ENCODE measurements at places on chromosomes 12 and 14.

GRCh38 chr14:90274019-90274418 lies 17.7 kb downstream of the PSMC1 start:
- no peak for DNase-seq

- no peak for DNase-seq
Observed at GRCh38 chr12:123051556-123051955, 71.1 kb downstream of the ARL6IP4 start.

DNA sequence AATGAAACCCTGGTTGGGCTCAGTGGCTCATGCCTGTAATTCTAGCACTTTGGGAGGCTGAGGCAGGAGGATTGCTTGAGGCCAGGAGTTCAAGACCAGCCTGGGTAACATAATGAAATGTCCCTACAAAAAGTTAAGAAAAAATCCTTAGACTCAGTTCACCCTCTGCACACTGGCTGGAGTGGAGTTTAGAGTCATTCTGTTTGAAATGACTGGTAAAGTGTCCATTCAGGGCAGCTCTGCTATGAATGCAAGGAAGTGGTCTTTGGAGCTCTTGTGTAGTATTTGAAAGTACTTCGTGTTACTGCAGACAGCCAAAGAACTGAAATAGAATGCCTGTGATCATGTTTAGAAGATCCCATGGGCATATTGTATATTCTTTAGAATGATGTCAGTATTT lies 466.5 kb downstream of the PCNX1 start:
- DNase-seq: no peak

DNA sequence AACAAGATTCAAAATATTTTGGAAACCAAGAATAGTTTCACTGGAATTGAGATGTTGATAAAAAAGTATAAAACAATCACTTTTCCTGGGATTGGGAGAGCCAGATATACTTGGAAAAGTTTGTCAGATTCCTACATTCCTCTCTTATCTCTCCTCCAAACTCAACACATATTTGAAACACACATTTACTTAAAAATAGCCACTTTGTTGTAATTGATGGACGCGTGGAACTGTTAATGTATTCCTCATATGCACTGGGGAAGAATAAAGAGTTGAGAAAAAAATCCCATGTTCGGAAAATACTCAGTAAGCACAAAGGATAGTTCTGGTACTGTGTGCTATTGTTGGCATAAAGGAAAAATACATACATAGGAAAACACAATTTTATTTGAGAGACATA lies 195.6 kb upstream of the FLRT2 start:
- DNase-seq: no peak

DNA sequence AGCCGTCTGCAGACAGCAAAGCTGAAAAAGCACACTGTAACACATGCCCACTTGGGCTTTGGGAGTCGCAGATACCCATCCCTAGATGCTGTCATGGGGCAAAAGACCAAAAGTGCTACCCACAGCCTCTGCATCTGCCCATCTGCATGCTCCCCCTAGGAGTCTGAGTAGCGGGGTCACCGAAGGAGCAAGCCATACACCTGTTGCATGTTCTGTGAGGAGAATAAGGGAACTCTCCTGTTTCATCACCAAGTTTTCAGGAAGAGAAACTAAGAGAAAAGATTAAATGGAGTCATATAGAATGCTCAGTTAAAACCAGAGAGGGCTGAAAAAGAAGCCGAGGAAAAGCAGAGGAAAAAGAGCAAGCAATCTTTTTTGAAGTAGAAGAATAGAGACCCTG lies 13.7 kb upstream of the ST8SIA1 start:
- DNase-seq: no peak

DNA sequence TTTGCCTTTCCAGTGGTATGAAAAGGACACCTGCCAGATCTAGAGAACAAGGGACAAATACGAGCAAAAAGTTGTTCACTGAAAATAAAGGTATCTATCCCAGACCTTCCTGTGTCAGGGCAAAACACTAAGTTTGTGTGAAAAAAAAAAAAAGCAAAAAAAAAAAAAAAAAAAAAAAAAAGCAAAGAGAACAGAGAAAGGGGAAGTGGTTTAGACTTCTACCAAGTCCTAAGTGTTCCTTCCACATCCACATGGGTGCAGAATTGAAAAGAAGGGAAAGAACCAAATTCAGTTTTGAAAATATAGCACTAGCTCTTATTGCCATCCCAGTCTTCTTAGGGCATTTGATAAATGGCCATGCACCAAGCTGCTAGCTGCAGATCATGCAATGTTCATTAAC lies 41.7 kb downstream of the ZCRB1 start:
- no peak for DNase-seq

Data from stimulated activated CD8-positive, alpha-beta memory T cell treated with anti-CD3 and anti-CD28 coated beads, Interleukin-4, amount 100 ng/mL, for 4 hours (primary cell).